NCI-H2107 (cell line): ENCODE measurements at places on chromosomes 3 and 15.

- no peak for DNase-seq
Measured at GRCh38 chr3:56320883-56321282, 147.4 kb downstream of the ERC2 start.

DNA sequence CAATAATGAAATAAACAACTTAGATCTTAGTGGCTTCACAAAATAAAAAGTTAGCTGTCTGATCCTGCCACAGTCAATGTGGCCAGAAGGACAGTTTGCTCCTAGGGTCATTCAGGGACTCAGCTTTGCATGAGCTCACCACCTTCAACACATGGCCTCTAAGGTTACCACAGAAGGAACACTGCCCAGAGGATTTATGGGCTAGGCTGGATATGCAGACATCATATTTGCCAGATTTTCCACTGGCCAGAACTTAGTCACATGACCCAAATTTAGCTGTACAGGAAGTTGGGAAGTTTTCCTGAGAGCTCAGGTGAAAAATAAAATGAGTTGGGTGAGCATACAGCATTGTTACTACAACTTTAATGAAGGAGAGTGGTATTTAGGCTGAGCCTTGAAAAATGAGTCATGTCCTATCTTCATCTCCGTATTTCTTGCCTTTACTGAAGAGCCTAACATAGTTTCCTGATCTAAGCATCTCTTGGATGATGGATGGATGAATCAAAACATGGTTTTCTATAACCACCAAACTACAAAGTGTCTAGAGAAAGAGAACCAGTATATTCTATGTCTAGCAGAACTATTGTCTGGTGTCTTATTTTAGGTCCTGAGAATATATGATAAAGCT lies 54.9 kb upstream of the TMEM108 start:
- no peak for DNase-seq

GRCh38 chr15:74205582-74205947 lies 3.0 kb upstream of the STRA6 start:
- DNase-seq = no peak

DNA sequence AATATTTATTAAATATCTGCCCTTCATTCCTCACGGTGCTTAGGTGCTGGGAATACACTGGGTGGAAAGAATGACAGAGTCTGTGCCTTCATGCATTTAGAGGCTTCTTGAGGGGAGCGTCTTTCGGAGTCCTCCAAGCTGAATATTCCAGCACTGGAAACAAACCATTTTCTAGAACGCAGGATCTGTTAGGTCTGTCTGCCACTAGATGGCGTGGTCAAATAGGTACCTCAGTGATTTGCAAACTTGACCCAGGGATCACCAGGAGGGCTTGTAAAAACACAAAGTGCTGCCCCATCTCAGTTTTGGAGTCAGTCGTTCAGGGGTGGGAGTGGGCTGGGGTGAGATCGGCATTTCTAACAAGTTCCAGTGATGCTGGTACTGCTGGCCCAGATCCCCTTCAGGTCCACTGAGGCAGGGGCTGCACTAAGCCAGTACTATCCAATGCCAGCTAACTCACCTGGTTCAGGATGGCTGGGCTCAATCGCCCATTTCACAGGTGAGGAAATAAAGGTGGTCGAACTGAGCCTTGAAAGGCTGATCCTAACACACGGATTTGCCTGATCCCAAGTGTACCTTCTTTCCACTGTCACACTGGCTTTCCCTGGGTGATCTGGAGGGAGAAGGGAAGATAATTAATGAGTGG lies 14.8 kb downstream of the ARNT2 start:
- no peak for DNase-seq

DNA sequence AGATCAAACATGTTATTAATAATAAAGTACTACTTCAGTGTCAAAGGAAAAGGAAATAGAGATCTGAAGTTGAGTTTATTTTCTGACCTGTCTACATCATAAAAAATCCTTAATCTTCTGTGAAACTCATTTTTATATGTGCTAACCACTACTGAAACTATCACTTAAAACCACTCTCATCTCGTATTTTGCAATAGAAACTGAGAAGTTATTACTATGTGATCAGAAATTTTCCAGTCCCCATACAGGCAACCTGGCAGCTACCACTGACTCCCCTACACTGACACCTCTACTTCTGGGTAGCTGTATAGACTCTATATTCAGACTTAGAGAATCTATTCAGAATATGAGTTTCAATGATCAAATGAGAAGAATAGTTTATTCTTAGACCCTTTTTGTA lies 8.3 kb downstream of the HDGFL3 start:
- DNase-seq = no peak

DNA sequence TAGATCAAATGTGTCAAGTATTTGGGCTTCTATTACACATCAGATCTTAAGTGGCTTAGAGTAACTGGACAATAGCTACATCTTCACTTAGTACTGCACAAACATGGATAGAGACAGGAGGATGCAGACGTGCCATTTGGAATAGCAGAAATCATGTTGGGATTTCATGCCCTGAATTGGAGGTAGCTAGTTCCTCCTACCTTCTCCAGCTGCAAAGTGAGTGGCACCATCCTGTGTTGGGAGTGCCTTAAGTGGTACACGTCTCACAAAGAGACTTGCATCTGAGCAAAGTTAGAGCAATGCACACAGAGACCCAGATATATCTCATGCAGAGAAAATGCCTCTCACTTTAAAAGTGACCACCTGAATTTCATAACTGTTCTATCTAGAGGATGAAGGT lies 136.5 kb downstream of the SSR3 start:
- DNase-seq = no peak

DNA sequence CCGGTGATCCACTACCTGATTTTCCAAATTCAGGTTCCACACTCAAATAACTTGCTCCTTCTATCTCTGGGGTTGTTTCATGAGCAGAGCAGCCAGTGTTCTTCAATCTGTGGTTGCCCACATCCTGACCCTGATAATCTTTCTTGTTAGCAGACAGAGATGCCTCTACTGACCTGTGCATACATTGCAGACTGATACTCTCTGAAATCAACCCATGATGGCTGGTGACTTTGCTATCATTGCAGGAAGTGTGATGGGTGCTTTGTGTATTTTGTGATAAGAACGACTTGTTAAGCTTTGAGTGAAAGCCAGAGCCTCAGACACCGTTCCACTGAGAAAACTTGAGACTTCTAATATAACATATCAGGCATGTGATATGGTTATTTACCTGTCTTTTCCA lies 39.9 kb downstream of the GATM start:
- DNase-seq = no peak

DNA sequence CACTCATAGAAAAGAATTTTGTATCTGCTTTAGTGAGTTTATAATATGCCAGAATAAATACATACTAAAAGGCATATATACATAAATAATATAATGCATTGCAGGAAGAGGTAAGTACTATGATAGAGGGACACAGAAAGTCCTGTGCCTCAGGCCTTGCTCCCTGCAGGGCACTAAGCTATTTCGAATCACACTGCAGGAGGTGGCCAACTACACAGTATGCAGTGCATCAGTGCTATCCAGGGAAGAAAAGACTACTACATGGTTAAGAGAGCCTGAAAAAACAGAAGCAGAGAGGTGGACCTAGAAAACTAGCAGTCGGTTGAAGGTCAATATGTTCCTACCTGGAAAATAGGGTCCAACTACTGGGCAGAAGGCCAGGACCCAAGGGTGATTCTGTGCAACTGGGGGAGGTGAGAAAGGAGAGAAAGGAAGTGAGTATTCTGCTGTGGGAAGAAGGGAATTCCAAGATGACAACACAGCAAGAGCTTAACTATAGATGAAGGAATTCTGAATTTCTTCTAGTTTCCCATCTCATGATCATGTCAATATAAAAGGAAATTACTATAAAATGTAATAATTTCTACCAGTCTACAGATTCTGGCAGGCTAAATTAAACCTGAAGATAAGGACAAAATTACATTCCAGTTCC lies 218.0 kb downstream of the ZBTB20 start:
- DNase-seq = no peak

DNA sequence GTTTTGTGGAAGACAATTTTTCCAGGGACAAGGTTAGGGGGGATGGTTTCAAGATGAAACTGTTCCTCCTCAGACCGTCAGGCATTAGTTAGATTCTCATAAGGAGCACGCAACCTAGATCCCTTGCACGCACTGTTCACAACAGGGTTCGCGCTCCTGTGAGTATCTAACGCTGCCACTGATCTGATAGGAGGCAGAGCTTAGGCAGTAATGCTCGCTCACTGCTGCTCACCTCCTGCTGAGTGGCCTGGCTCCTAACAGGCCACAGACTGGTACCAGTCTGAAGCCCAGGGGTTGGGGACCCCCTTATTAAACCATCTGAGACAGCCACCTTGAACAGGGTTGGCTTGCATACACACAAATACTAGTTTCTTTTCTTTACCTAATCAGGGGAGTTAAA lies 13.5 kb upstream of the IMPG2 start:
- no peak for DNase-seq

DNA sequence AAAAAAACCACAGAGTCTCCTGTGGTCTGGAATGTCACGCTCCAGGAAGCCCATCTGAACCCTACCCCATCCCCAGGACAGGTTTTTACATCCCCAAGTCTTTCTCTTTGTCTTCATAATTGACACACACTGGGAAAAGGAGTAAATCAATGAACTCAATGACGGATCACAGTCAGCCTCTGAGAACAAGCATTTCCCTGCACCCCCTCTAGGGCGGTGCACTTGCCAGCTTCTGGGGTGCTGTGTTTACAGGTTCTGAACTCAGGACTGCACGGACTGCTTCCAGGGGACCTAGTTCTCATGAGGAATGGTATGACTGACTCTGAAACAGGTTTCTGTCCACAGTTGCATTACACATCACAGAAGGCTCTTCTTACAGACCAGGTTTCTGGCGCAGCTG lies 81.1 kb downstream of the NUP210 start:
- no peak for DNase-seq

GRCh38 chr3:15465876-15466585 lies 38.6 kb downstream of the EAF1 start:
- no peak for DNase-seq

DNA sequence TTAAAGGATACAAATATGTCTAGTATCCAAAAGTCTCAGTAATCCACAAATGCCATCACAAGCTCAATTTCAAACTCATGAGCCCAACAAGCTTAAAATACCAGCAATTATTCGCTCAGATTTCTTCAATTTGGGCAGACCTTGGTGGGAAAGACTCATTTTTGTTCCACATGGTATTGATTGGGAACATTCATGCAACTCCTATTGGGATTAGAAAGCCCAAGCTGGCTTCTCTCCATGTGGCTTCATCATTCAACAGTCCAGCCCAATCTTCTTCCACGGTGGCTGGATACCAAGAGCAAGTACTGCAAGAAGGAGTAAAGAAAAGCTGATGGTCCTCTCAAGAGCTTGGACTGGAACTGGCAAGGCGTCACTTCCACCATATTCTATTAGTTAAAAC lies 66.3 kb downstream of the STRIT1 start:
- DNase-seq = no peak

DNA sequence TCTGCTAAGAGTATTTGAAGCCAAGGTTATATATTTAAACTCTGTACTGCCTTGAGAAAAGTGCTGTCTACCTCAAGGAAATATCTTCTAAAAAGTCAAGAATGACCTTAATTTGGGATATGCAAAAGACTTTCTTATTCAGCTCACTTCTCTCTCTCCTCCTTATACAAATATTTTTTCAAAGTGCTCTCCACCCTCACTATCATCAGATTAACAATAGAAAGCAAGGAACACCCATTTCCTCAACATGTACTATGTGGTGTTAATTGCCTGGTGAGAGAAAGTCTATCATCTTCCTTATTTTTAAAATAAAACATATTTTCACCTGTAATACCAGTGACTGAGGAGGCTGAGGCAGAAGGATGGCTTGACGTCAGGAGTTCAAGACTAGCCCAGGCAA lies 44.4 kb upstream of the RSL24D1 start:
- DNase-seq = no peak

DNA sequence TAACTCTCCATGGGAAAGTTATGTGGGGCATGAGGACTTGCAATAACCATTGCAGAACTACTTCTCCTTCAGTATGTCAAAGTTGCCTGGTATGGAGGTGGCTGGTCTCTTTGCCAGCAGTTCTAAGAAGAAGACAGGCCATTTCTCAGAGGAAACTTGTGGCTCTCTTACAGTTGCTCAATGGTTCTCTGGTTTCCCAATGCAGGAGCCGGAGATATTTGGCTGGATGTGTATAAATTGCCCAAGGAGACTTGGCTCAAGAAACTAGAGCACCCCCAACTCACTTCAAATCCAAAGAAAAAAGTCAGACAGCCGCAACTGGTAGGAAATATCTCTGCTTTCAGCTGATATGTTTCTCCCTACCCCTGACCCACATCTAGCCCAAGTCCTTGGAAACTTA lies 24.2 kb downstream of the WDR93 start:
- no peak for DNase-seq

- no peak for DNase-seq
Measured at GRCh38 chr15:63605036-63605435, 7.8 kb downstream of the FBXL22 start.

DNA sequence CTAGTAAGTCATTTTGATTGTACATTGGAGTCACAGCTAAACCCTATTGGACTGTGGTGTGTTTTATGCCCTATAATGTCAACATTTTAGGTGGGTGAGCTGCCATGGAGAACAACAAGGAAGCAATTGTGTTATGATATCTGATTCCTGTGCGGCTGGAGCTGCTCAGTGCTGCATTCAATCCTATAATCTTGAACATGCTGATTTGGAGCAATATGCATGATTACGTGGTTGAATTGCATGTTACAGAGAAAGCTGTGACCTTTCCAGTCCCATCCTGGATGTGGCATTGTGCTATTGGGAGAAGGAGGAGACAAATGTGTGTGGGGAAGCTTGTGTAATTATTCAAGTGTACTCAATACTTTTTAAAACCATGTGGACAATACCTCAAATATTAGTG lies 20.1 kb upstream of the C3orf49 start:
- DNase-seq = no peak

- no peak for DNase-seq
Measured at GRCh38 chr3:148646126-148646665, 51.5 kb upstream of the AGTR1 start.

- DNase-seq = no peak
Measured at GRCh38 chr3:142958707-142959106, 4.8 kb downstream of the PAQR9 start.

DNA sequence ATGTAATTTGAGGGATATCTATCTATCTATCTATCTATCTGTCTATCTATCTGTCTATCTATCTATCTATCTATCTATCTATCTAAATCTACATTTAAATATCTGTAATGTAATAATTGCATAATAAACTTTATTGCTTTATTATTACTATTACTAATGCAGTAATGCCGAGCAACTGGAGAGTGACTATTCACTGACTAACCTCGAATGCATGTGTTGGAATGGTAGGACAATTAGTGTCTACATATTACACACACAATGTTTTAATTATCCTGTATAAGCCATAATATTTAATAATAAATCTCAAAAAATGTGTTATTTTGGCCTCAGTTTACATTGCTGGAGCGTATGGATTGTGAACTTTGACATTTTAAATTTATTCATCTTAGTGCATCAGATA lies 25.2 kb upstream of the CNTN3 start:
- no peak for DNase-seq

DNA sequence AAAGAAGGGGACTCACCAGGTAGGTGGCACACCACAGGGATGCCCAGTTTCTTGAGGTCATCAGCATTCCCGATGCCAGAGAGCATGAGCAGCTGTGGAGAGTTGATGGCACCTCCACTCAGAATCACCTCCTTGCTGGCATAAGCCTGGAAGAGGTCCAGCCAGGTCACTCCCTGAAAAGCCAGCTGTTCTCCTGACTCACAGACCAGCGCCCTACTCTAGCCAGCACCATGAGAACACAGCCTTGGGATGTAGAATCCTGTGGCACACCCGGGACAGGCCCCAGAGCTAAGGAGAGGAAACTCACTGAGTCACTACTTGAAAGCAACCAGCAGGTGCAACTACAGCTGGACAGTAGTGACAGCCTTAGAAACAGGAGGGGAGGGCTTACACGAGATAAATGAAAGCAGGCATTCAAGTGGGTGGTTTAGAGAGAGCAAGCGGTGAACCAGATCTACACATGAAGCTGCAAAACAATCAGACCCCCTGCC lies 24.5 kb downstream of the CHDH start:
- DNase-seq = no peak
